Ovary (tissue), 10 donors: ENCODE measurements at places on chromosomes 12 and 14. TPM values are rescaled to one million over a fixed set of nuclear protein-coding genes. Genes with fewer than 3 reads are reported as not detected.
A peak's percentile ranks its signal among the peaks of the same experiment; 100 is the strongest.

GRCh38 chr12:125676366-125676765 is 611.1 kb downstream of the AACS start:
- H3K4me3 ChIP-seq = no peak overlapping the region
- no peaks in the 10 kb centered on the region for H3K36me3 ChIP-seq
- H3K4me1 ChIP-seq = no peaks in the 10 kb centered on the region

- DNase-seq = no peak
- H3K4me3 ChIP-seq = no peak overlapping the region
- H3K27me3 ChIP-seq = no peaks in the 10 kb centered on the region
- H3K36me3 ChIP-seq = no peaks in the 10 kb centered on the region
- no peaks in the 10 kb centered on the region for H3K4me1 ChIP-seq
Measured at GRCh38 chr14:62253911-62254310, 491.7 kb downstream of the SNAPC1 start.

PLBD2 gene
- 37.6 TPM for total RNA-seq

GRCh38 chr12:132520421-132521199 is 30.7 kb downstream of the FBRSL1 start:
- H3K4me3 ChIP-seq = no peak overlapping the region
- H3K36me3 ChIP-seq = no peaks in the 10 kb centered on the region
- H3K27ac ChIP-seq = no peak overlapping the region

GRCh38 chr14:64954491-64955240 is 12.1 kb upstream of the GPX2 start:
- H3K4me1 ChIP-seq = no peaks in the 10 kb centered on the region
- no peak for DNase-seq
- H3K27ac ChIP-seq = no peak overlapping the region

- H3K36me3 ChIP-seq = no peaks in the 10 kb centered on the region
- no peak for DNase-seq
- no peak overlapping the region for H3K27ac ChIP-seq
- peaks cover 4% of the 10 kb centered on the region for H3K4me1 ChIP-seq
- H3K4me3 ChIP-seq = no peak overlapping the region
Measured at GRCh38 chr14:83712418-83713129, 1817.4 kb upstream of the FLRT2 start.

TTC6 gene
- 0.05 TPM for total RNA-seq

LALBA gene
- total RNA-seq = not detected

SERPINA10 gene
- not detected for total RNA-seq

FSCB gene
- not detected for total RNA-seq

GRCh38 chr14:99769123-99769522 is 24.1 kb upstream of the EML1 start:
- no peaks in the 10 kb centered on the region for H3K27me3 ChIP-seq
- no peak for DNase-seq
- no peaks in the 10 kb centered on the region for H3K36me3 ChIP-seq
- H3K27ac ChIP-seq = no peak overlapping the region
- no peak overlapping the region for H3K4me3 ChIP-seq
- H3K4me1 ChIP-seq = no peaks in the 10 kb centered on the region

DNA sequence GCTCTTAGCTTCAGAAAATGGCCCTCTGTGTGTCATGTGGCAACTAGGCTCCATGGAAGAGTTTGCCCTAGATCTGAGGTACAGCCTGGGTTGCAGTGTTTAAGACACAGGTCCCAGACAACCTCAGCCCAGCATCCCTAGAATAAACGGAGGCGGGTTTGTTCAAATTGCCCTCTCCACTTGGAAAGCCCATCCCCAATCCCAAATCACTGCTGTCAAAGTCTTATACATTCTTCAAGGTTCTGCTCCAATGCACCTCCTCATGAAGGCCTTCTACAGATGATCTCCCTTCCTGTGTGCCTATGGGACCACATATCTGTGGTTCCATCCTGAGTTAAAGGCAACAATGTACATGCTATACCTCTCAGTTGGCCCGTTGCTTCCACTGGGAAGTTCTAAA is 289.8 kb downstream of the DPF3 start:
- no peaks in the 10 kb centered on the region for H3K4me1 ChIP-seq
- H3K4me3 ChIP-seq = no peak overlapping the region
- no peaks in the 10 kb centered on the region for H3K36me3 ChIP-seq
- no peak for DNase-seq
- no peak overlapping the region for H3K27ac ChIP-seq

GRCh38 chr14:49593016-49593415 is 5.7 kb upstream of the LRR1 start:
- peaks cover 2% of the 10 kb centered on the region for H3K4me1 ChIP-seq
- DNase-seq = no peak
- H3K36me3 ChIP-seq = no peaks in the 10 kb centered on the region
- H3K27me3 ChIP-seq = no peaks in the 10 kb centered on the region

DNA sequence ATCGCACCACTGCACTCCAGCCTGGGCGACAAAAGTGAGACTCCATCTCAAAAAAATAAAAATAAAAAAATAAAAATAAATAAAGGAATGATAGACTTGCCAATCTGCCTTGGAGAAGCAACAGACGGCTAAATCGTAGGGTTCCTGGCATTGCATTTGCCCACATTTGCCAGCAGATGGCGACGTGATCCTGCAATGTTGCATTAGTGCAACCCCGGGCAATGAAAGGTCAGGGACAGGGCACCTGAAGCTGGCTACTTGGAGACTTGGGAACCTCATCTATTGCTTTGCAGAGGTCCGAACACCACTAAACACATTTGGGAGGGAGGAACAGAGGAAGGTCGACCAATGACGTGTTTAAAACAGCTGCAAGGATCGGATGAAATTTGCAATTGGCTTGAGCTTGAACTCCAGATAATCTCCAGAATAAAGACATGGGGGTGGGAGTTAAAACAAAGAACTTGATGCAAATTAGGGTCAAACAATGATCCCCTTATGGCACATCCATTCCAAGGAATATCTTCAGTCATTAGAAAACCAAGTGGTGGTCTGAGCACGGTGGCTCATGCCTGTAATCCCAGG is 34.6 kb downstream of the SPRING1 start:
- H3K36me3 ChIP-seq = no peaks in the 10 kb centered on the region
- H3K27me3 ChIP-seq = no peaks in the 10 kb centered on the region
- no peak overlapping the region for H3K27ac ChIP-seq
- H3K4me3 ChIP-seq = no peak overlapping the region
- peak; percentile 71 for DNase-seq

GRCh38 chr14:102389246-102389645 is 26.5 kb downstream of the TECPR2 start:
- H3K36me3 ChIP-seq = no peaks in the 10 kb centered on the region
- H3K27me3 ChIP-seq = no peaks in the 10 kb centered on the region
- H3K4me1 ChIP-seq = no peaks in the 10 kb centered on the region
- H3K4me3 ChIP-seq = no peak overlapping the region
- DNase-seq = no peak

DNA sequence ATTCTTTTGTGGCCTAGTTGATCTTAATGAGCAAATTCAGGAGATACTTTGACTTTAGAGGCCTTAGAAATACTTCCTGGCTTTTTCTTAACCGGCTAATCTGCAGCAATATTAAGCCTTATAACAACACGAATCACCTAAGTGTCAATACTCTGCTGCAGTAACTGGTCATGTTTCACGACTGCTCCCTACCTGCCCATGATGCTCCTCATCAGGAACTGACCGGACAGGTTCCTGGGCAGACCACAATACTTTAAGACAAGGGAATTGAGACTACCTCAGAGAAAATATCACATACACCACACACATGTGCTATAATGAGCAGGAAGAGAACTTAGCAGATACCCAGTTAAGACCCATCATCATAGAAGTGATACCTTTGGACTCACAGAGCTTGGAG is 211.9 kb upstream of the BMP4 start:
- no peaks in the 10 kb centered on the region for H3K27me3 ChIP-seq
- no peak overlapping the region for H3K4me3 ChIP-seq
- no peaks in the 10 kb centered on the region for H3K4me1 ChIP-seq
- H3K27ac ChIP-seq = no peak overlapping the region

GYS2 gene
- total RNA-seq = not detected

GRCh38 chr14:70525691-70526090 is 9.1 kb downstream of the ADAM20 start:
- H3K4me1 ChIP-seq = no peaks in the 10 kb centered on the region
- no peaks in the 10 kb centered on the region for H3K36me3 ChIP-seq
- DNase-seq = no peak
- H3K27ac ChIP-seq = no peak overlapping the region
- H3K27me3 ChIP-seq = no peaks in the 10 kb centered on the region

DPPA3 gene
- total RNA-seq = not detected

ETFBKMT gene
- 5.5 TPM for total RNA-seq

DNA sequence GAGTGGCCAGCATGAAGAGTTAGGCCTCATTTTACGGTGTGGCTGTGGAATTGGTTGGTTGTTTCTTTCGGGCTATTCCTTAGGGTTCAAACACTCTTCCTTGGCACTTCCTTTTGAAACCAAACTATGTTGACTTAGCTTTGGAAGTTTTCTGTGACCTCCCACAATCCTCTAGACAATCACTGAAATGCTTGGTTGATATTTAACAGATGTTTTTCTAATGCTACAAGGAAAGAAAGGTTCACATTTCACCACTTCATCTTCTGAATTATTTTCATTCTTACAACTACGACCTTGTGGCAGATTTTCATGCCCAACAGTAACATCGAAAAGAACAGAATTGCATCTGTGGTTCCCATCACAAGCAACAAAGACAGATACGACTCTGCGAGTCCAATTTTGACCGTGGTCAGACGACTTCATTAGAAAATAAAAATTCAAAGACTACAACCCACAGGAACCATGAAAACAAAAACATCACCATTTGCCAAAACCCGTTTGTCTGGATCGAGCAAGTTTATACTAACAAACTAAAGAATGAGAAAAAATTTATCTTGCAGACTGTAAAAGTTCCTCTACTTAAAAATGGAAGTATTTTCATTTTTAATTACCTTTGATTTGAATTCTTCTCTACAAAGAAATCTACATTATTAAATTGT is 16.9 kb downstream of the PRKAB1 start:
- peaks cover 7% of the 10 kb centered on the region for H3K4me1 ChIP-seq
- no peak for DNase-seq
- no peak overlapping the region for H3K4me3 ChIP-seq
- peak overlapping the region; percentile 41 for H3K27ac ChIP-seq
- H3K27me3 ChIP-seq = no peaks in the 10 kb centered on the region
- H3K36me3 ChIP-seq = no peaks in the 10 kb centered on the region

DNA sequence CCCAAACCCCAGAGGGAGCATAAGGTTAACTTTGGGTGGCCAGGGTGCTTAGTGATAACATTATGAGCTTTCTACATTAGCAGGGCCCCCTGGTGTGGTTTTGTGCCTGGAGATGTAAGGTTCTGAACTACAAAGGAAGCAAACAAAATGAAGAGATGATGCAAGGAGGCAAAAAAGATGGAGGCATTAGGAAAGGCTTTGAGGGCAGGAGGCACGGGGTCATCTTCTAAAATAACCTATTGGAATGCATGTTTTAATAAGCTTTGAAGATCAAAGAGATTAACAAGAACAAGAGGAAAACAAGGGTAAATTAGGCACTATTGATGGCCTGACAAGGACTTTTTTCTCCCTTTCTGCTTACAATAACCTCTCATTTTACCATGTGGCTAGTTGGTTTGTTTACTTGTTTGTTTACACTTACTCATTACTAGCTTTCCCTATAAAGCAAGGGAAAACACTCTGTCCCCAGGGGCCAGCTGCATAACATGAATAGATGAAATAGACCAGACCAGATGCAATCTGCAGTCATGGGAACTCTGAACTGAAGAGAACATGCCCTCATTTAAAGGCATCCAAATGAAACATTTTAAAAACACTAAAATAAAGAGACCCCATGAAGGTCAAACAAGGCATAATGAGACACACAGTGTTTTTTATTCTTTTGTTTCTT is 390.3 kb downstream of the DIO2 start:
- H3K36me3 ChIP-seq = no peaks in the 10 kb centered on the region
- H3K27me3 ChIP-seq = no peaks in the 10 kb centered on the region
- H3K4me1 ChIP-seq = no peaks in the 10 kb centered on the region
- H3K4me3 ChIP-seq = no peak overlapping the region

RDH16 gene
- 0.64 TPM for total RNA-seq

RNASE3 gene
- not detected for total RNA-seq

DNA sequence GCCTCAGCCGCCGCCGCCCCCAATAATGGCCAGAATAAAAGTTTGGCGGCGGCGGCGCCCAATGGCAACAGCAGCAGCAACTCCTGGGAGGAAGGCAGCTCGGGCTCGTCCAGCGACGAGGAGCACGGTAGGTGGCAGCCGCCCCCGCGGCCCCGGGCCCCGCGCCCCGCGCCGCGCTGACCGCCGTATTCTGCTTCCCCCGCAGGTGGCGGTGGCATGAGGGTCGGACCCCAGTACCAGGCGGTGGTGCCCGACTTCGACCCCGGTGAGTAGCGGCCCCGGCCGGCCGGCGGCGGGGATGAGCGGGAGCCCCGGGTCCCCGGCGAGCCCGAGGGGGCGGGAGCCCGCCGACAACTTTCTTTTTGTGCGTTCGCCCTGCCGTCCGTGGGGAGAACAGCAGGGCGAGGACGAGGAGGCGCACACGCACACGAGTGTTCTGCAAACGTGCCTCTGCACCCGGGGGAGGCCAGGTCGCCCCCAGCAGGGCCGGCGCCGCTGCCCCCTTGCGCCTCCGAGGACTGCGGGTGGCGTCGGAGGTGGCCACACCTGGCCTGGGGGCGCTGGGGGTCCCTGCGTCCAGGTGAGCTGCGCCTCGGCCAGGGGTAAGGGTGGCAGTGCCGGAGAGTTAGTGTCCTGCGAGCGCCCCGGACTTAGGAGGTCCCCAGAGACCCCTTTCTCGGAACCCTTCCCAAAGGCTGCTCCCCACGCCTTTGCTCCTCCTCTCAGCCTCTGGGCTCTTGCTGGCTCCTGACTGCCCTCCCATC is 794 bp downstream of the RCOR1 start:
- H3K36me3 ChIP-seq = no peaks in the 10 kb centered on the region
- H3K4me3 ChIP-seq = peak overlapping the region; percentile 57
- no peaks in the 10 kb centered on the region for H3K27me3 ChIP-seq
- peak; percentile 72 for DNase-seq
- peaks cover 7% of the 10 kb centered on the region for H3K4me1 ChIP-seq
- H3K27ac ChIP-seq = peak overlapping the region; percentile 98

DNA sequence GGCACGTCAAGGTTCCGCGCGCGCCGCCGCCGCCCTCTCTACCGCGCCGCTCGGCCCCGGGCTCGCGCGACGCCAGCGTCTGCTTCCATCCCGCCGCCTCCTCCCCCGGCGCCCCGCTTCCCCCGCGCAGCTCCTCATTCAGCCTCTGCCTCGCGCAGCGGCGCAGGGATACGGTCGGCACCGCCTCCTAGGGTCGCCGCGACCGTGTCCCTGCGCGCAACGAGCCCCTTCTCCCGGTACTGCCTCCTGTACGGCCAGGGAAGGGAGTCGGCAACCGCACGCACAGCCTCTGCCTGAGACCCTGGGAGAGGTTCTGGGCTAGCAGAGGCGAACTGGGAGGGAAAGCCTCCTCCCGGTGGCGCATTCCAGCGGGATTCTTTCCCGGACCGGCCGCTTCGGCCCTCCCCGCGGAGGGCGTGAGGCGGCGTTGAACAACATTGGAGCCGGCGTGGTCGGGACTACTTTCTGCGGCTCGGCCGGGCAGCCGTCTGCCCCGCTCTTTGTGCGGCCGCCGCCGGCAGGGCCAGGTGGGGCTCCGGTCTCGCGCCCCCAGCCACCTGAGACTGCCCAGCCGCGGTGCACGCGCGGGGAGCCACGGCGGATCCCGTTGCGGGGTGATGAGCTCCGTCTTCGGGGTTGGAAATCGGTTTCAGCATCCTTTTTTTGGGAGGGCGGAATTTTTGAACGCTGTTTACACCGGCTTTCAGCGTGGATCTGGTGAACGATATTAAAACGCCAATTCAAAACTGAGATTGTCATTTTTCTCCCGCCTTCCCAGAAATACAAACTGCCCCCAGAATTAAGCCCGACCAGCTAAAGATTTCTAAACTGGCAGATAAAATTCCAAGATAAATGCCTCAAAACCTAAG is at the start of gene LRP6:
LRP6 (minus strand) TSS at position 172 of the 869 bp plus-strand sequence. CDS start 309 bp downstream, outside the sequence.
- no peaks in the 10 kb centered on the region for H3K36me3 ChIP-seq
- peak within 1 kb of the TSS; percentile 100 for H3K27ac ChIP-seq
- peaks cover 7% of the 10 kb centered on the region for H3K4me1 ChIP-seq
- no peaks in the 10 kb centered on the region for H3K27me3 ChIP-seq
- H3K4me3 ChIP-seq = peak within 1 kb of the TSS; percentile 68

ADCY6 gene
- total RNA-seq = 14.8 TPM
